ENCODE measurements at places on chromosomes 2 and 18. TPM values are rescaled to one million over a fixed set of nuclear protein-coding genes. Genes with fewer than 3 reads are reported as not detected.

- H3K4me1 ChIP-seq: peaks cover 14% of the 10 kb centered on the region
- no peak overlapping the region for H3K27ac ChIP-seq
- no peak overlapping the region for H3K4me3 ChIP-seq
- peaks cover 2% of the 10 kb centered on the region for H3K36me3 ChIP-seq
- no peak for DNase-seq
Measured at GRCh38 chr18:272650-273049, 4.8 kb upstream of the THOC1 start.

DNA sequence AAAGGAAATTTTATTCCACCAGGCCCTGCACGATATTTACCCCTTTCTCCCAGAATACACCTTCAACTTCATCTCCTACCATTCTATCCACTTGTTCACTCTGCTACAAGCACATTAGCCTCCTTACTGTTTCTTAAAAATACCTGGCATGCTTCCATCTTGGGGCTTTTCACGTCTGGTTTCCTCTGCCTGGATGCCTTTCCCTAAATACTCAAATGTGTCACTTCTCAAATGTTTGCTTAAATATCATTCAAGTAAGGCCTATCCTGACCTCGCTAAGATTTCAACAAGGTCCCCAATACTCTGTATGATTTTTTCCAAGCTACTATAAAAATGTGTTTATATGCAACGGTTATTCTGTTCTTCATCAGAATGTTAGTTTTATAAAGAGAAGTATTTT lies 433.0 kb upstream of the CHAC2 start:
- H3K27ac ChIP-seq: no peak overlapping the region
- DNase-seq: no peak
- no peaks in the 10 kb centered on the region for H3K4me1 ChIP-seq
- no peak overlapping the region for H3K4me3 ChIP-seq
- no peaks in the 10 kb centered on the region for H3K27me3 ChIP-seq

GRCh38 chr18:37529296-37529695 lies 36.3 kb downstream of the CELF4 start:
- peaks cover 26% of the 10 kb centered on the region for H3K27me3 ChIP-seq
- H3K27ac ChIP-seq: no peak overlapping the region
- no peak overlapping the region for H3K4me3 ChIP-seq
- H3K4me1 ChIP-seq: no peaks in the 10 kb centered on the region

Gene GLI2
- total RNA-seq: not detected

DNA sequence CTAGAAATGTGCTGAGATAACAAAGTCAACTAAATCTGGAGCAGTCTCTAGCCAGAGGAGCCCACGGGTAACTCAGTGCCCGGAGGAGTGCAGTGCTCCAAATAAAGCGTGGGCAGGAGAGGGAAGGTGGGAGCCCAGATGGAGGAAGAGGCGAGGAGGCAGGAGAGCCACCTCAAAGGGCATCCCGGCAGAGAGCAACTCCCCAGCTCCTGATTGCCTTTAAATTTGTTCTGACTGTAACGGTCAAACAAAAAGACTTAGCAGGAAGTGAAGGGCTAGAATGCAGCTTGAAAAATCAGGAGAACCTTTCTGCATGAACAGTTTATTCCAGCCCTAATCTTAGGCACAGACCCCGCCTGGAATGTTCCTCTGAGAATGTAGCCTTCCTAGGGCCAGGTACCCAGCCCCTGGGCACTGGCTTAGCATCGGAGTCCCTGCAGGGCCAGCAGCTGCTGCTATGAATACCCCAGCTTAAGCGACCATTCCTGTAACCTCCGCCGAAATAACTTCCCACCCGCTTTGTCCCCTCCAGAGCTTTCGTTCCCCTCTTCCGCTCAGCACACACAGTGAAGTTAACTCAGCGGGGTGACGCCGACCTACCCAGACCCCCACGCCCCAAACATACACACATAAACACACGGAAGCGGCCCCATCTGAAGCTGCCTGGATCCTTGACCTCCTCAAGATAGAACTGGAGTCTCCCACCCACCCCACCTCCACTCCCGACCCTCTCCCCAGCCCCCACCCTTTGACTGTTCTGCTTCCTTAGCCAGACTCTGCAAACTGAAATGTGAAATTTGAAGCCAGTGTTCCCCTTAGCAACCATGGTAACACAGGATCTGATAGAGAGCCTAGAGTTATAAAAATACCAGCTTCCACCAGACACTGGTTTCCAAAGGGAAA lies 123.2 kb downstream of the SMAD7 start:
- DNase-seq: no peak
- H3K27me3 ChIP-seq: no peaks in the 10 kb centered on the region
- H3K4me3 ChIP-seq: no peak overlapping the region
- peaks cover 23% of the 10 kb centered on the region for H3K4me1 ChIP-seq

- no peak overlapping the region for H3K4me3 ChIP-seq
- no peak overlapping the region for H3K27ac ChIP-seq
- DNase-seq: no peak
- no peaks in the 10 kb centered on the region for H3K36me3 ChIP-seq
Measured at GRCh38 chr2:101114268-101114783, 36.9 kb downstream of the TBC1D8 start.

Gene UGT1A3
- total RNA-seq: not detected

DNA sequence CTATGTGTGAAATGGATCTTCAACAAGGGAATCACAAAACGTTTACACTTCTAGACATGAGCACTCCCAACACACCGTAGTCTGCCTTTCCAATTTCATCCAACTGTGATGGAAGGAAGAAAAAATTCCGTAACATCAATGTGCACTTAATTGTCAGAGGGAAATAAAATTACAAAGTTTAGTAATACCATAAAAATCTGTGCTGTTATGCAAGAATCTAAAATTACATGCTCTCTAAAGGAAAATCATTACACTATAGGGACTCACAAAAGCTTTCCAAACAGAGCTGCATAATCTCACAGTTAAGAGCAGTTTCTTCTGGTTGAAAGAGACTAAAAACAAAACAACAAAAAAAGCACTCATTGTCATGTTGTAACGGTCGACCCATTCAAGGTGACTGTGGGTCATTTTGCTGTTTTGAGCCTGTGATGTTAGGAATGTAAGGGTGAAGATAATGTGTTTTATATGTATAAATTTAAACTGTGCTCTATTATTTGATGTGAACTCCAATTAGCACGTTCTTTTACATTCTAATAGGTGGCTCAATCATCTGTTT lies 698.0 kb downstream of the TDRD15 start:
- no peaks in the 10 kb centered on the region for H3K4me1 ChIP-seq
- no peaks in the 10 kb centered on the region for H3K36me3 ChIP-seq
- DNase-seq: no peak
- H3K4me3 ChIP-seq: no peak overlapping the region
- H3K27me3 ChIP-seq: no peaks in the 10 kb centered on the region

GRCh38 chr2:11667194-11667593 lies 2.8 kb downstream of the NTSR2 start:
- peaks cover 31% of the 10 kb centered on the region for H3K27me3 ChIP-seq
- peaks cover 2% of the 10 kb centered on the region for H3K36me3 ChIP-seq
- H3K4me1 ChIP-seq: peaks cover 6% of the 10 kb centered on the region
- no peak overlapping the region for H3K27ac ChIP-seq
- DNase-seq: no peak

Gene HOXD12
- not detected for total RNA-seq

GRCh38 chr2:26185954-26186770 lies 13.3 kb downstream of the GAREM2 start:
- H3K4me1 ChIP-seq: peaks cover 13% of the 10 kb centered on the region
- peaks cover 5% of the 10 kb centered on the region for H3K27me3 ChIP-seq
- H3K36me3 ChIP-seq: no peaks in the 10 kb centered on the region
- DNase-seq: no peak
- peak overlapping the region; percentile 75 for H3K4me3 ChIP-seq

- H3K27ac ChIP-seq: no peak overlapping the region
- no peak for DNase-seq
- H3K4me3 ChIP-seq: no peak overlapping the region
- H3K27me3 ChIP-seq: no peaks in the 10 kb centered on the region
- H3K36me3 ChIP-seq: no peaks in the 10 kb centered on the region
Measured at GRCh38 chr2:168633200-168633599, 169.2 kb upstream of the NOSTRIN start.

Gene IL18R1
- 23.4 TPM for total RNA-seq

DNA sequence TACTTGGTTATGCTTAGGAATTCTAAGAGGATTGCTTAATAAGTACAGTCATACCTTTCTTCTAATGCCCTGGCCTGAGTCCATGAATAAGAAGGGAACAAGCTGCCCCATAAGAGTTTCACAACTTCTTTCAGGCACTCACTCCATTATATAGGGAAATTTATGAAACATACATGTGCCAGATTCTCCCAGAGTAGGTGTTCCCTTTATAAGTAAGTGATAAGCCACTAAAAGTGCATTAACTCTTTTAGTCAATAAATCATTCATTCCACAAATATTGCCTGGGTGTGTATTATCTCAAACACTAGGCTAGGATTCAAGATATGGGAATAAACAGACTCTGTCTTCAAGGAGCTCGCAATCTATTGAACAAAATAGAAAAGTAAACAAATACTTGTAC lies 84.5 kb upstream of the RBBP8 start:
- peaks cover 4% of the 10 kb centered on the region for H3K4me1 ChIP-seq
- H3K4me3 ChIP-seq: no peak overlapping the region
- no peaks in the 10 kb centered on the region for H3K36me3 ChIP-seq
- H3K27me3 ChIP-seq: peaks cover 4% of the 10 kb centered on the region
- no peak for DNase-seq

DNA sequence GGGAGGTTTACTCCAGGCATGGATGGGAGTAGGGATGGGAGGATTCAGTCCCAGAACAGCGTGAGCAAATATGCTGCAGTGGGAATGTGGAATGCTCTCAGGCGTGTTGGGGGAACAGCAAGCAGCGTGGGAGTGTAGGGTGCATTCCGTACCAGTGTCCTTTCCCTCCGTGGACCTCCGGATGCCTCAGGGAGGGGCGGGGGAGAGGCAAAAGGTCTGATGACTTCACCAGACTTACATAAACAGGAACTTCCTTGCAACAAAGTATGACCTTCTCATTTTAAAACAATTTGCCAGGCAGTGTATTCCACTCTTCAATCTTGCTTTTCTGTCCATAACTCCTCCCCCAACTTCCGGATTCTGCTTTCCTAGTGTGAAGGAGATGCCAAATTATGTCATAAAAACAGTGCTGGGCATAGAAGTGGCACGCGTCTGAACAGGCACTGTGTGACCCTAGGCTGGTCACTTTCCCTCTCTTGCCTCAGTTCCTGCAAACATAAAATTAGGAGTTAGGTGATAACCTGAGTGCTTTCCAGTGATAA lies 36.9 kb downstream of the RPL37A start:
- no peak overlapping the region for H3K27ac ChIP-seq
- H3K36me3 ChIP-seq: no peaks in the 10 kb centered on the region
- DNase-seq: no peak
- no peak overlapping the region for H3K4me3 ChIP-seq
- H3K27me3 ChIP-seq: no peaks in the 10 kb centered on the region
- peaks cover 4% of the 10 kb centered on the region for H3K4me1 ChIP-seq

Gene PROC
- not detected for total RNA-seq

- no peaks in the 10 kb centered on the region for H3K4me1 ChIP-seq
- no peaks in the 10 kb centered on the region for H3K36me3 ChIP-seq
- H3K27me3 ChIP-seq: no peaks in the 10 kb centered on the region
- no peak overlapping the region for H3K4me3 ChIP-seq
- DNase-seq: no peak
Measured at GRCh38 chr18:23908827-23909226, 105.7 kb upstream of the TTC39C start.

- no peaks in the 10 kb centered on the region for H3K4me1 ChIP-seq
- peaks cover 28% of the 10 kb centered on the region for H3K27me3 ChIP-seq
- no peak overlapping the region for H3K27ac ChIP-seq
- no peaks in the 10 kb centered on the region for H3K36me3 ChIP-seq
Measured at GRCh38 chr2:75432761-75433361, 127.9 kb downstream of the EVA1A start.

- no peaks in the 10 kb centered on the region for H3K36me3 ChIP-seq
- DNase-seq: no peak
- H3K4me3 ChIP-seq: no peak overlapping the region
- peaks cover 7% of the 10 kb centered on the region for H3K27me3 ChIP-seq
- H3K4me1 ChIP-seq: no peaks in the 10 kb centered on the region
Measured at GRCh38 chr2:146985753-146986152, 859.1 kb upstream of the ACVR2A start.

Gene EDAR
- total RNA-seq: 0.78 TPM

GRCh38 chr2:44744961-44745892 lies 196.3 kb upstream of the SIX3 start:
- H3K27ac ChIP-seq: no peak overlapping the region
- no peak overlapping the region for H3K4me3 ChIP-seq
- H3K36me3 ChIP-seq: peaks cover 11% of the 10 kb centered on the region
- no peaks in the 10 kb centered on the region for H3K4me1 ChIP-seq
- DNase-seq: no peak
- no peaks in the 10 kb centered on the region for H3K27me3 ChIP-seq

DNA sequence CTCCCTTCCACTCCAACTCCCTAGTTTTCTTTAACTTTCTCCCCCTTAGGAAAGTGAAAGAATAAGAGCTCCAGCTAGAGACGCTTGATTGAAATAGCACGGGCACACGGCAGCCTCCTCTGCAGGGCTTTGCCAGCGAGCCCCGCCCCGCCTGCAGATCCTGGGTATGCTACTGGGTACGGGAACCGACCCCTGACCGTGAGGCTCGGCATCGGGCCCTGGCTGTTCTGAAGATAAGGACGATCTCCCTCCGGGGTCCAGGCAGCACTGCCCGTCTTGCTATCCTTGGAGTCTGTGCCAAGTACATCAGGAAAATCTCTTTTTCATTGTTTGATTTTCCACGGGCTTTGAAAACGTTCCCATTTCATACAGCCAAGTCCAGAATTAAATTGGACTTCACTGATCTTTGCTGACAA lies 284.5 kb downstream of the MTX2 start:
- peak overlapping the region; percentile 26 for H3K27ac ChIP-seq
- H3K4me3 ChIP-seq: peak overlapping the region; percentile 60
- peaks cover 32% of the 10 kb centered on the region for H3K27me3 ChIP-seq
- no peaks in the 10 kb centered on the region for H3K36me3 ChIP-seq

Gene UPP2
- total RNA-seq: not detected

- no peaks in the 10 kb centered on the region for H3K4me1 ChIP-seq
- H3K36me3 ChIP-seq: no peaks in the 10 kb centered on the region
- DNase-seq: no peak
- H3K27me3 ChIP-seq: no peaks in the 10 kb centered on the region
Measured at GRCh38 chr2:72198532-72199241, 51.0 kb upstream of the CYP26B1 start.

- H3K27me3 ChIP-seq: no peaks in the 10 kb centered on the region
- no peak overlapping the region for H3K4me3 ChIP-seq
- peaks cover 7% of the 10 kb centered on the region for H3K36me3 ChIP-seq
- no peak overlapping the region for H3K27ac ChIP-seq
Measured at GRCh38 chr2:75077909-75078308, 119.5 kb downstream of the POLE4 start.
